ENCODE measurements at places on chromosomes 7 and 10.

DNA sequence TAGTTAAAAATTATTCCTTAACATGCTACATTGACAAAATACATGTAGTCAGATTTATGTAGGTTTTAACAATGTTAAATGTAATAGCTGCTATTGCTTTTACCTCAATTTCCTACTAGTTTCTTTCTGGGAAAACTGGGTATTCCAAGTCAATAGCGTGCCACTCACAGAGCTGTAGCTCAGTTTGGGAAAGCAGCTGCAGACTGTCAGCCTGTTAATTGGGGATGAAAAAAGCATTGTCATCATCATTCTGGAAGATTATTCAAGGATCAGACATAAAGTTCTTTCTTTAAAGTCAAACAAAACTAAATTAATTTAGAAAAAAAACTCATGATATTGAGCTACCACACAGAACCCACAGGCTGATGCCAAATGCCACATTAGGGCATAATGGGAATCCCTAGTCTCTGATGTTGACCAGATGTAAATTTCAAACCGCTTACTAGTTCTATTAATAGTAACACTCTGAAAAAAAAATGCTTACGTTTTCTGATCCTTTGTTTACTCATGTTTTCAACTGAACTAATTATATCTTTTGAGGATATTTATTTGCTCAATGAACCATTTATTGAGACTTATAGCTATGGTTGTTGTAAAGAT is 19.6 kb upstream of the AGMO start:
- no peak for DNase-seq

- no peak for DNase-seq
Measured at GRCh38 chr7:83270407-83270806, 107.7 kb upstream of the PCLO start.

DNA sequence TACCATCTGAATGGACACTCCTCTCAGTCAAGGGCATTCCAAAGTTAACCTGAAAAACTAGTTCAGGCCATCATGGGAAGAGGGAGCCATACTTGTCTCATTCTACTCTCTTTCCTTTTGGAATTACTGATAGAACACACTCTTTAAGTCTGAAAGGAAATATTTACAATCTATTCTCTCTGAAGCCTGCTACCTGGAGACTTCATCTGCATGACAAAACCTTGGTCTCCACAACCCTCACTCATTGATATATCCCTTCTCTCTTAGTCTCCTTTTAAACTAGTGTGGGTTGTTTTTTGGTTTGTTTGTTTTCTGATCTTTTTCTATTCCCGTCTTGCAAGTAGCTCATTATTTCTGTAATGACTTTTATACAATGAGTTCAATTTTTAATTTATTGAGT is 169.5 kb downstream of the C1GALT1 start:
- DNase-seq, result no peak

- no peak for DNase-seq
Measured at GRCh38 chr10:120372917-120373316, 84.1 kb upstream of the PLPP4 start.

DNA sequence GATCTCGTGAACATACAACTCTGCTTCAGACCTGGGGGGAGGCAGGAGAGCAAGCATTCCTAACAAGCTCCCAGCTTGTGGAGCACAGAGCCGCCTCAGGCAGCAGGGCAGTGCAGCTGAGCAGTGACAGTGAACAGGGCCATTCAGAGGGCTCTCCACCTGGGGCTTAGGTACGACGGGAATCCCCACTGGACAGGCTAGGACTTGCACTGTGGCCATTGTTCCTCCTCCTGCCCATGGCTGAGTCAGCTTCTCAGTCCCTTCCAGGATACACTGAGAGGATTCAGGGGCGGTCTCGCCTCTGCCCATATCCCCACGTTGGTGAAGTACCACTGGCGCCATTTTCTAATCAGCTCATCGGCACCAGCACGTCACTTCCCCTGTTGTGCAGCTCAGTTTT is 71.1 kb downstream of the FIGNL1 start:
- no peak for DNase-seq

DNA sequence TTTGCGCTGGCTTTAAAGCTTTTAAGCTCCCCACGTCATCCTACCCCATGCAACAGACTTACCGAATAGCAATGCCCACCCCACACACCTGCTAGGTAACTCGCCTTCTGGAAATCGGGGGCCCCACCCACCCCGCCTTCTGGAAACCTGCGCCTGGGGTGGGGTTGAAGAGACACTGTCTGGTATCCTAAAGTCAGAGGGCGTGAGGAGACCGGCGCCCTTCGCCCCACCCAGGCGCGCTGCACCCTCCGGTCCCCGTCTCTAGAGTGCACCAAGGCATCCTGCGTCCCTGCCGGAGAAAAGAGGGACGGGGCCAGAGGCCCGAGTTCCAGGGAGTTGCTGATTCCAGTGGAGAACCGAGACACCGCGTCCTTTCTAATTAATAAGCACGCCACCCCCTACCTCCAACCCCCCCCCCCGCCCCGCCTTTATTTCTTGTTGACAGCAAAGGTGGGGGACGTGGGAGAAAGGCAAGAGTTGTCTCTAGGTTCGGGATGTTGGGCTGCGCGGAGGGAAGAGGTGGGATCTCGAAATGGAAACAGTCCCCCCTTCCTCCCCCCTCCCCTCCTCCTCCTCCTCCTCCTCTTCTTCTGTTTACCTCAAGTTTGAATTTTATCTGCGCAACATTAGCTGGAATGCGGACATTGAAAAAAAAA is 220.9 kb upstream of the MKLN1 start:
- DNase-seq, result no peak

- DNase-seq, result no peak
Measured at GRCh38 chr7:129607471-129608120, 3.9 kb upstream of the NRF1 start.

GRCh38 chr10:33073641-33074415 is 115.8 kb upstream of the ITGB1 start:
- DNase-seq, result no peak

DNA sequence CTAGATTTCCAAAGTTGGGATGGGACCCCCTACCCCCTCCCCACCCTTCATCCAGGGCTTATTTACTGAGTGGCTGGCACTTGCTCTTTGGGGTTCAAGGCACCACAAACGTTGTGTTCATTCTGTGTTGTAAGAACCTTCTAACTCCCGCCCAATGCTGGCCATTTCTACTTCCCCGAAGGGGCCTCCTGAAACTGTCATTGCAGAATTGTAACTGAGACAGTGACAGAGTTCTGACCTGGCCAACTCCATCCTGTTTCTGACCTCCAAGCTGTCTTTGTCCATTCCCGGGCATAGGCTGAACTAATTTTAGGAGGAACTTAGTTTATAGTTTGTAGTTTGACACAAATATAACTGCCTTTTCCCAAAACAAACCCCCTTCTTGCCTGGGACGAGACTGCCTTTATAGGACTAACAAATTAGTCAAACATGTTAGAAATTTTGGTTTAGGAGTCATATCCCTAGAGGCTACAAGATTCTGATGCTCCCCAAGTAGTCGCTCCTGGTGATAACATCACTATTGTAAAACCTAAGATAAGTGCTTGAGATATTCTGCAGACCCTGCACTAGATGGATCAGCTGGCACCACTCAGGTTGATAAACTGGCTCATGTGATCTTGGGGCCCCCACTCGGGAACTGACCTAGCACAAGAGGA is 34.8 kb upstream of the ZMIZ2 start:
- no peak for DNase-seq

DNA sequence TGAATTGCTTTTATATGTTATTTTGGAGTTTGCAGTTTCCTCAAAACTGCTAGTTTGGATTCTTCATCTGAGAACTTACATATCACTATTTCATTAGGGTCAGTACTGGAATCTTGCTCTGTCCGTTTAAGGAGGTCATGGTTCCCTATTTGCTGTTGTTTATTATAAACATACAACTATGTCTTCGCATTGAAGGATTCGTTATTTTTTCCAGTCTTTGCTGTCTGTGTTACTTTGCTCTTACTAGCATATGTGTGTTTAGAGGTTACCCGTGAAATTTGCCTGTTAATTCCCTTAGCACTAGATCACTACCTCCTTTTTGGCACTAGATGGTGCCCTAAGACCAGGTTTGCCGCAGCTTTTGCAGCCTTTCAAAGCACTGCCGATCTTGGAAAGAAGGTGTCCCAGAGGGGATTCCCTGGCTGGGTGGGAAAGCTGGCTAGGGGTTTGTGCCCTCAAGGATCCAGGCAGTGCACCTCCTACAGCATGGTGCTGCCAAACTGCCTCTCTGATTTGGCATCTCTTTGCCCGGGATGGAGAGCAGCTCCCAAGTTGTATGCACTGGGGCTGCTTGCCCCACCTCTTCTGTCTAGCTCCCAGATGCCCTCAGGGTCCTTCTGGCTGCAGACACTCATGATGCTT is 103.1 kb upstream of the APBB1IP start:
- DNase-seq, result peak; percentile 57

GRCh38 chr7:148738737-148739535 is 40.2 kb downstream of the CUL1 start:
- DNase-seq, result no peak

GRCh38 chr10:72254813-72255568 is 18.7 kb upstream of the DDIT4 start:
- peak; percentile 95 for DNase-seq

DNA sequence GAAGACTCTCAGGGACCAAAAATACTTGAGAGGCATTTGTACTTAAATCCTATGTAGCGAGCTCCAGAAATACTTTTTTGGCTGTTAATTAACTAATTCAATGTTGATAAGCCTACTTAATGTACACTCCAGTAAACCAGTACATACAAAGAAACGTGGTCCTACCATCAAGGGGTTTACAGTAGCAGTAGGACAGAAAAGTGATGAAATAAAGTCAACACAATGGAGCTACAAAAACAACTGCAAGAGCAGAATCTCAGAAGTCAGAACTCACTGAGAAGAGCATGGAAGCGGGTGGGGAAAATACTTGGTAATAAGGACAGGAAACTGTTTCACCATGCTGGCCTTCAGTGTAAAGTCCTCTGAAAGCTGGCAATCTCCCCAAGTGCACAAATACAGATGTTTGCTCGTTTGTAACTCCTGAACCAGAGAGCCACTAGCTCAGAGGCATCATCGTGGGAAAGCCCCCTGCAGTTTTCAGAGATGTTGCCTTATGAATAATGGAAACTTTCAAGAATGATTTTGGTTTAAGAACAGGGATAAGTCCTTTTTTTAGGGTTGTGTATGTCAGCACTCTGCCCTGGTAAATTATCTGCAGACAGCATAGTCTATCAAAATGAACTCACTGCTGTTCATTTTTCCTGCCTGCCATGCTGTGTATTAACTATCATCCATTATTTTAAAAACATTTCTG is 233.2 kb downstream of the SORCS1 start:
- no peak for DNase-seq

DNA sequence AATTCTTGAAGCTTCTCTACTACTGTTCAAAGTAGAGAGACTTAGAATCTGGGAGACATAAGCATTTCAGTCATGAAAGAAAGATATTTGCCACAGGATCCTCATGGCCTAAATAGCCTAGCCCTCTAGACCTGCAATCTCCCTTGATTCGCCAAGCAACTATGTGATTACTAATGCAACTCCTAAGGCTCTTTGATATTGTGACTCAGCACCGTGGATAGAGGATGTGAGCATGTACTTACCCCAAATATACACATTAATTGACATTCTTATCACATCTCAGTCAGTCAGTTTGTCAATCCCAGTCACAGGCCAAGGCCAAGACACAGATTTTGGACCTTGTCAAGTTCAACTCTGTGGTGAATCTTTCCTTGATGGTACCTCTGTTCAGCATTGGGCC is 42.6 kb downstream of the GPR37 start:
- DNase-seq, result no peak

GRCh38 chr10:125823663-125824251 is 411 bp downstream of the BCCIP start:
- DNase-seq, result peak; percentile 21

Measured in muscle of back (tissue), 13 donors.